Mesenchymal stem cell (in vitro differentiated cells and primary cell): ENCODE measurements at places on chromosomes 7 and 10.

GRCh38 chr10:117550599-117551329 is 8.2 kb downstream of the EMX2 start:
- no peak for DNase-seq

DNA sequence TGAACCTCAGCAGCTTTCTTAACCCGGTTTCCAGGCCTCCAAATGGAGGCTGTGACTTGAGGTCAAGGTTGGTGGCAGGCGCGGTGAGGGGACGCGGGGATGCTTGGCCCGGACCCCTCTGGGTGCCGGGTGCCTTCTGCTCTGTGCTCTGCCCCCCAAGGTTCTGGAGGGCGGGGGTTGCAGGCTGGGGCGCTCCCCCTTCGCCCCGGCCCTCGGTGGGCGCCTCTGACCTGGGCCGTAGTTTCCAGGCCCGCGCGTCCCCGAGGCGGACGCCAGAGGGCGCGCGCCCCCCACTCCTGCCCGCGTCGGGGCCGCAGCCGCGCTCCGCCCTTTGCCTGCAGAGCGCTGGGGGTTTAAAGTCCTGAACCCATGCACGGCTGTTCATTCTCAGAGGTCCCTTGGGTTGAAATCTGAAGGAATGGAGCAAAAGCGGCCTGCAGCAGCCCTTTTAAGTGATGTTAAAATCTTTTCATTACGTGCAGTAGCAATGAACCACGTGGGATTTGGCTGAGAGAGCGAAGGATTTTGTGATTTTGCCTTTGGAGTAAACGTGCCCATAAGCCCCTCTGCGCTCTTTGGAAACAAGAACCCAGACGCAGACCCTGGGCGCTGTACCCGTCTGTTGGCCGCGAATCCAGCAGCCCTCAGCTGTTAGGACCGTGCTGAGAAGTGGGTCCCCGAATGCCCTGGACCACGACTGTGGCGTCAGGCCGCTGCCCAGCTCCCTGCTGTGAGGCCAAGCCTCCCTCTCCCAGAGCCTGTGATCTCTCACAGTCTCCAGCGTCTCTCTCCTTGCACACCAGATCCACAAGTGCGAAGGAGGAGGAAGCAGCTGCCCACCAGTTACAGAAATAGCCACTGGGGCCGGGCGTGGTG is 135.0 kb downstream of the ACTR3B start:
- DNase-seq: no peak

- DNase-seq: no peak
These were observed 155.3 kb upstream of the INHBA start for GRCh38 chr7:41858201-41858600.

- DNase-seq: no peak
These were observed 3.9 kb downstream of the DOCK1 start for GRCh38 chr10:126909147-126909546.

DNA sequence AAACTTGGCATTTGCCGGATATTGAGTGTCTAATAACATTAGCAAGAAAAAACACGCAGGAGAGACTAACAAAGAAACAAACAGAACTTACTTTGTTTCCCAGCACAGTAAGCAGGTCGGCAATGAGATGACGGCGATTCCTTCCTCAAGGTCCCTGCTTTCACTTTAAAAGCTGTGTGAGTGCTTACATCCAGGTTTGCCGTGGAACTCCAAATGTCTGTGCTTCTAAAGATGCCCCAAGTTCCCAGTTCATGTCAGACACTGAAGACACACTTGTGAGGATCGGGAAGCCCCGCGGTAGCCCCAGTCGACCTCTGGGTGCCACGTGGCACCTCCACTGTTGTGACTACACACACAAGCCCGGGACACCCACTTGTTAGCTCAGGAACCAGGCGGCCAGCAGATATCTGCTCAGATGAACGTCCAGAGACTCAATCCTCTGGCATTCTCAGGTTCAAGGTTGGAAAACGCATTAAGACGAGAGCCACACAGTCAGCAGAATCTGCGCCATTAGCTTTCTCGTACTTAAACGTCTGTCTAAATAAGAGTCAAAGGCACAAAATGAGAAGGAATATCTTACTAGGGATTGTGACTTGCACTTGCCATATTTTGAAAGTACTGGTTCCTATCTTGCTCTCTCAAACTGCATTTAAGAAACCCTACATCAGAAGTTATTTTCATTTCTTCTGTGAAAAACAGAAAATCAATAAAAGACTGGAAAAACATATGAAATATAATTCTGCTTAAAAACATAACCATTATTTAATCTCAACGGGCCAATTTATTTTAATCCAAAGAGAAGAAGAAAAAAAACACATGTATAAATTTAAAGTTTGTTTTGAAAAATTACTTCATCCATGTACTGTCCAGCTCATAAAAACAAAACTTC is 207.6 kb upstream of the KLF14 start:
- DNase-seq: peak; percentile 35

GRCh38 chr7:105707381-105707780 is 126.1 kb upstream of the EFCAB10 start:
- DNase-seq: no peak

DNA sequence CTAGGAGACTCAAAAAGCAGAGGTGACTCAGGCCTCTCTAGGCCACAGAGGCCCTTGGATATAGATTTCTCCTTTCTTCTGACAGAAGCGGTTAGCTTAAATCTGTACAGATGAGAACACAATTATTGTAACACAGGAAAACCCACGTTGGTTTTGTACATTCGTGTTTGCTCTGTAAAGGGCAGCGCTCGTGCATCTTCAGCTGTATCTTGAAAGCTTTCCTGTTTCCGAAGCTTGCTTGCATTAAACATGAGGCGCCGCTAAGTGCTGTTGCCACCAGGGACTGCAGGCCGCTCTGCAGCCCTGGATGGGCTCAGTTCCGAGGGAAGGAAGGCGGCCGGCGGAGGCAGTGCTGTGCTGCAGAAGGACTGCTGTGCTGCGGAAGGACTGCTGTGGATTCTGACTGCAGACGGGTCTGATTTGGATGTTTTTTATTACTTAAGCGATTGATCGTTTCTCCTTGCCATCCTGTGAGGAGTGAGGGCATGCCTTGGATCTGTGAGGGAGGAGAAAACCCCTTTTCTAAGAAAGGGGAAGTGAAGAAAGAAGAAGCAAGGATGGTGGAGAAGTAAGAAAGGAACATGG is 53.3 kb downstream of the FHIP2A start:
- DNase-seq: peak; percentile 82

DNA sequence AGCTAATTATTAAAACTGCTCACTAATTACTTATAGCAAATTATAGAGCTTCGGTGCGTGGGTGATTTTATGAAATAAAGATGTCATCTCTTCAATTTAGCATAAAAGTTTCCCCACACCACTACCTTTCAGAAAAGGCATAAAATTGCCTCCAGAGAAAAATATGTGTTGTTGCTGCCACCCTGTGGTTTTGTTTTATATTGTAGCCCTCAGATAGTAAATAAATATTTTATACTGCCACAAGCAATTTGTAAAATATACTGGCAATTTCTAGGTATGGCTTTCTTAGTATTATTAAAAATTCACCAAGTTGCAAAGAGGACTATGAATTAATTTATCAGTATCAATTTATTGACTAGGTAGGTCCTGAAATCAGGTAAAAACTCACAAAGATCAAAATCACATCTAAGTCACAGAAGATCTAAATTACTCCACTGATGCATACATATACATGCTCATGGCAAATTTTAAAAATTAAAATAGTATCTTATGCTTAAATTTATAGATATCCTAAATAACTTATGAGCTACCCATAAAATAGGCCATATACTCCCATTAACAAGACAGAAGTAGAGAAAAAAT is 26.5 kb downstream of the ASNS start:
- DNase-seq: peak; percentile 23

- peak; percentile 42 for DNase-seq
These were observed 8.4 kb downstream of the LRRC4 start for GRCh38 chr7:128022631-128023532.

DNA sequence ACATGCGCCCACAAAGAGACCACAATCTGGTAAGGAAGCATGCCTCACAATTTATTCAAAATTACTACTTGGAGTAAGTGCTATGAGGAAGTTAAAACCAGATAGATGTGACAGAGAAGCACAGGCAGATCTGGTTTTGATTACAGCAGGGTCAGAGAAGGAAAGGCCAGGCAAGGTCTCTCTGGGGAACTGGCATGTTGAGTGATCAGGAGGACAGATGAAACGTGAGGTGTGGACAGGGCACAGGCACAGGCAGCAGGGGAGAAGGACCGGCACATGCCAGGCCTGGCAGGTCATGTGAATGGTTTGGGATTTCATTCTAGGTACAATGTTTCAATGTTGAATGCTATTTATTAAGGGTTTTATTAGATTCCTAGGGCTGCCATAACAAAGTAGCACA is 51.6 kb downstream of the GPAM start:
- no peak for DNase-seq

GRCh38 chr10:44400541-44400940 is 15.6 kb upstream of the CXCL12 start:
- no peak for DNase-seq

DNA sequence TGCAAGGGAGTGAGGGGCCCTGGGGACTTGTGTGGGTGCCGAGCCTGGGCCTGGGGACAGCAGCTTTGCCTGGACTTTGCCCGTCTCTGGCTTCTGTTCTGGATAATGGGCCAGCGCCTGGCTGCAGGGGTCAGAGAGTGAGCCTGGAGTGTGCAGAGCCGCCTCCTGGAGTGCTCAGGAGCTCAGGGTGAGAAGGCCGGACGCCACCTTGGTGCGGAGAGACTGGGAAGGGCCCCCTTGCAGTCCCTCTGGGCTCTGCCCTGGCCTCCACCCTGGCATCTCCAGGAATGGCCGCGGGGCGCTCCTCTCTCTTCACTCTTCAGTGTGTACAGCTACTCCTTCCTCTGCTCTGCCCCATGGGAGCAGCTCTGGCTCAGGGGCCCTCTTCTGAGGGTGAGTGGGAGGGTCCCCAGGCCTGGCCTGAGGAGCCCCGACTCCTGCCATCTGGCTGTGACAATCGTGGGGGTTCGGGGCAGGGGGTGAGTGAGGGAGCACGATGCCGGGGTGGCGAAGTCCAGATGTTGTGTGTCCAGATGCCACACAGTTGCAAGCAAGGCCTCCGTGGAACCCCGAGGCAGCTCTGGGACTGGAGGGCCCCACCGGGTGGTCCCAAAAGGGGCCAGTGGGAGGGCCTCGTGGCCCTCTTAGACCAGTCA is 187.1 kb downstream of the DNAJB6 start:
- no peak for DNase-seq

DNA sequence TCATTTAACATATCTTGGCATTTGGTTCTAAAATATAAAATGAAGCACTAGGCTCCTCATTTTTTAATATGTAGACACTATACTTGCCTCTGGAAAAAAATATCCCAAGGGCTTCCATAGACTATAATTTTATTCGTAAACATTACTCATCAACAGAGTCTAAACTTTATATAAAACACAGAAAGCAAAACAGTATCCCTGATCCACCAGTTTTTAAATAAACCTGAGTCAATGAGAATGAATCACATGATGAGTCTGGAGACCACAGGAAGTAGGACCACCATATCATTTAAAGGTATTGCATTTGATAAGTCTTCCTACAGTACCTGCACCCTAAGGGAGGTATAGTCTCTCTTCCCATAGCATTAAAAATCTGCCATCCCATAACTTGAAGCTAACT is 228.0 kb downstream of the DGKI start:
- no peak for DNase-seq
